ENCODE measurements at places on chromosomes 1 and 21. TPM values are rescaled to one million over a fixed set of nuclear protein-coding genes. Genes with fewer than 3 reads are reported as not detected.

CFAP74 gene
- total RNA-seq: not detected

DNA sequence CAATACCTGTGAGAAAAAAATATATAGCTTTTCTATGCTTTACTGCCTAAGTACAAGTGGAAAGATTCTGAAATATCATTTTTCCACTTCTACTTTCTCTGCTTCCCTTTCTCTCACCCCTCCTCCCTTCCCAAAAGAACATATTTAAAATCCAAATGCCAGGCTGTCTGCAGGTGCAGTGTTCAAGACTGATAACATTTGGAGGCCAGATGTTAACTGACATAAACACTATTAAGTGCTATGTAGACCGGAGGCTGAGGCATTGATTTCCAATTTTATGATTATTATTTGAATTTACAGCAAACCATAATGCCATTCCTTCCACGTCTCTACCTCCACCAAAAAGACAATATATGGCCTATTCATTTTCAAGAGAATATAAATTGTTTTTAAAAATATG is 296.9 kb upstream of the SGIP1 start:
- no peak for DNase-seq

DNA sequence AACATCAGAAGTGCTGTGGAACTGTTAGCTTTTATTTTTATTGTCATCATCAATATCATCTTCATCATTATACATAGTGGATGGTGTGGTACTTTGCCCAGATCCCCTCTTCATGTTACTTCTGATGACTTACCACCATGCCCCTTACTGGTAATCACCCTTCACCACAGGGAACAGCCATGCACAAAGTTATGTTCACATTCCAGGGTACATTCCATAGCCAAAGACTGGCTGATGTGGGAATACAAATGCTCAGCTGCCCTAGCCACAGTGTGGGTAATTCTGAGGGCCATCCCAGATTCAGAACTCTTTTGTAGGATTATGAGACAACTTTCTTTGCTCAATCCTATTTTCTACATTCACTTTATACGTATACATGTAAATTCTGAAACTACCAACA is 691.3 kb upstream of the CXADR start:
- DNase-seq: no peak

- DNase-seq: no peak
Measured at GRCh38 chr1:212233321-212233720, 51.9 kb upstream of the PPP2R5A start.

GRCh38 chr1:2445823-2446215 is 30.3 kb upstream of the PLCH2 start:
- no peak for DNase-seq

DNA sequence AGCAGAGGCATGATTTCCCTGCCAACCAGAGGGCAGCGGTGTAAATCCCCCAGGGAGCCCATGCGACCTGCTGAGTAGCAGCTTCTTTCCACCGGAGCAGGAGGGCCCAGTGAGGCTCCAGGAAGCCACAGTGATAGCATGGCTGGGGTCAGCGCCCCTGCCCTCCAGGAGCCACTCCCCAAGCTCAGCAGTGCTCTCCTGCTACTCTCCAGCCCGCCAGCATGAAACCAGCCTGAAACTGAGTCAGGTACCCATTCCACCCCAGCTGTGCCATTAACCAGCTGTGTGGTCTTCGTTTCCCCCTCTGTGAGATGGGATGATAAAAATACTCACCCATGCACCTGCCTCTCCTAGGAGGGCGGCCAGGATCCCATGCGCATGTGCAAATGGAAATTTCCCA is 123.8 kb upstream of the TMEM51 start:
- no peak for DNase-seq

DNA sequence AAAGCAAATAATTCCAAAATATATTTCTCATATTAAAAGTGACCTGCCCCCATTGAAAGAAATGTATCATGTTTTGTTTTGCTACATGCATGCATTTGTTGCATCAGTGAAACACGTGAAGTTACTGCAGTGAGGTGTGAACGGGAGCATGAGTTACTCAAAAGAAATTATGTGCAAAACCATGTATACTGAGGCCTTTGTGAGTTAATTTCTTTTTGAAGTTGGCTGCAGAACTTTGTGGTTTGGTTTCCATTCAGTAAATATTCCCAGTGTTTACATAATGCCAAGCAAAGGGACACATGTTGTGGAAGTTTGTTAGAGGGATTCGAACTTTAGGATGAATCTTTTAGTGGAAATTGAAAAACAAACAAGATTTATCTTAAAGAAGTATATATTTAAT is 619.4 kb upstream of the ADAMTS5 start:
- DNase-seq: peak; percentile 37

DNA sequence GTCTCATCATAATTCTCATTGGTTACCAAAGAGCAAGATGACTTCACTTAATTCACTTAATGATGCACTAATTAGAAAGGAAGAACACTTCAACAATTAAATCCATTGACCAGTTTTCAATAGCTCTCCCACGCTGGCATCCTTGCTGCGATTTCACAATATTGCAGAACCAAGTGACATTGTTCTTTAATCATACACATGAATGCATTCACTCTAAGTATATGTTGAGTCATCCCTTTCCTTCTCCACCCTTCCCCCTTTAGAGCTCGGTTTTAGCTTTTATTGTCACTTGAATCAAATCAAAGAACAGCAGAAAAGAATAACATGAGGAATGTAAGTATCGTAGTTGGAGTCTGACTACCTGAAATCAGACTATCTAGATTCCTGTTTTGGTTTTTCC is 233.6 kb upstream of the FMN2 start:
- DNase-seq: peak; percentile 22

SYDE2 gene
- 0.70 TPM for total RNA-seq

- DNase-seq: no peak
Measured at GRCh38 chr1:54376430-54377039, 29.7 kb downstream of the SSBP3 start.

- no peak for DNase-seq
Measured at GRCh38 chr1:61372944-61373343, 290.6 kb downstream of the NFIA start.

KRTAP19-1 gene
- total RNA-seq: not detected

CRNN gene
- total RNA-seq: not detected

DSCAM gene
- total RNA-seq: 0.02 TPM

GRCh38 chr1:7388141-7388487 is 383.0 kb upstream of the VAMP3 start:
- no peak for DNase-seq

- no peak for DNase-seq
Measured at GRCh38 chr1:150479370-150479769, 7.8 kb upstream of the TARS2 start.

GRCh38 chr1:115307661-115308060 is 30.4 kb downstream of the NGF start:
- no peak for DNase-seq

DNA sequence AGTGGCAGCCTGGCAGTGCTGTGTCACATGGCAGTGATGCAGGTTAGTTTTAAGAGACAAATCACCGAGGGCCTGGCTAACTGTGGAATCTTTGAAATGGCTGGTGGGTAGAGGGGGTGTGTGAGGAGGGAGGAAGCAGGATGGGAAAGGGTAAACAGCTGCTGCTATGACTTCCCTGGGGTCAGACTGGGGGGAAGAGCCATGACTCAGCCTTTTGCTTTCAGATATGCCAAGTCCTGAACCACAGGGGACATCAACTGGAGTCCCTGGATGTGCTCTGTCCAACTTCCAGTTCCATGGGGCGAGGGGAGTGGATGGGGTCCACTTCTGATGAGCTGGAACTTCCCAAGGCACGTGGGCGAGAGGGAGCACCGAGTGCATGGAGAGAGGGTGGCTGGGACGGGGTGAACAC is 121.1 kb upstream of the ADAR start:
- peak; percentile 76 for DNase-seq

DNA sequence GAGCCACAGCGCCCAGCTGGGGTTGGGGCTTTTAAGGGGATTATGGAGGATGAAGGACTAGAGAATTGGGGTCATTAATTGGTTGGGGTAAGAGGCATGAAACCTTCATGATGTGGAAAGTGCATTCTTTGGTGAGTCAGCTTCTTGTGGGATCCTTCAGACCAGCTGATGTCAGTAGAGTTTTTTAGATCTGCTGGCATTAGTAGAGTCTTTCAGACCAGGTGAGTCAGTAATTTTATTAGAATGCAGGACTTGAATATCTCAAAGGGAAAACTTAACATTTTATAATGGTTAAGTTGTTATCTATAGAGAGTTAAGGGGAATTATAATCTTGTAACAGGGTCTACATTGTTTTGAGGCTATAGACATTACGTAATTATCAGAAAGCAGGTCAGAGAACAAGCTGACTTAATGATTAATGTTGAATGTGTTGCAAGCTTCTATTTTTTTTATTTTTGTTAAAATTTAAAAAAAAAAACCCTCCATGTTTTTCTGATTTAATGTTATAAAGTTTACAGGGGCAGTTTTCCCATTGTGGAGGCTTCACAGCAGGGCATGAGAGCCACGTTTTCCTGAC is 160.9 kb upstream of the FMN2 start:
- no peak for DNase-seq

- no peak for DNase-seq
Measured at GRCh38 chr1:100344774-100345173, 7.5 kb upstream of the CDC14A start.

GRCh38 chr1:230264342-230264741 is 161.8 kb downstream of the PGBD5 start:
- no peak for DNase-seq

SAMD11 gene
- 39.7 TPM for total RNA-seq

GRCh38 chr1:41917835-41918449 is 780 bp downstream of the HIVEP3 start:
- DNase-seq: no peak

RGS1 gene
- 4.5 TPM for total RNA-seq

GJB3 gene
- total RNA-seq: not detected

DNA sequence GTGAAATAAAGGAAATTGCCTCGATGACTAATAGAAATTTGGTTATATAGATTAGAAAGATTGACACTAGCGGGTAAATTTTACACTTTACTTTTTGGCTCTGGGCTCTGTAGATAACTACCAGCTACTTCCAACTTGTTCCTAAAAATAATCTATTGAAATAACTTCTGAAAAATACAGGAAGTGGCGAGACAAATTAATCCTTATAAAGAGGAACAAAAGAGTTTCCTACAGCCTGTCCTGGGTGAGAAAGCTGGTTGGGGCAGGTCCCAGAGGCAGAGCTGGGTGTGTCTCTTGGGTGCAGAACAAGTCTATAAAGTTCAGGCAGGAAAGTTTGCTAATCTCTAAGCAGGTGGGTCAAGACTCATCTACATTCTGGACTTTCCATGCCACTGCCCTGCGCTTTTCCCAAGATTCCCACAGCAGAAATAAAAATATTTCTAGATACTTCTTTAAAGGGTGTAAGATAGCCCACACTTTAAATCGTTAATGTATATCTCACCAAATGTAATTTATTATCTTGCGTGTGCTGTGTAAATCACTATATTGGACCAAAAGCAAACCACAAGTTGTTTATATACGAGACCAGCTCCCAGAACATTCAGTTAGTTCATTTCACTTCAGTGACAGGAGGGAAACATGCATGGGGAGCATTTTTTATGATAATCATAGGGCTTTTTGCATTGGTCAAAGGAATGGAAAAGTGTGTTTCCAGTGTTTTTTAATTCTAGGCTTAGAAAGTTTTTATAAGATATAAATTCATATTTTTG is 70.1 kb upstream of the NRIP1 start:
- no peak for DNase-seq

GRCh38 chr1:119895102-119895501 is 1.2 kb downstream of the ADAM30 start:
- DNase-seq: no peak

- no peak for DNase-seq
Measured at GRCh38 chr1:3632716-3633343, 8.0 kb downstream of the TPRG1L start.

DNA sequence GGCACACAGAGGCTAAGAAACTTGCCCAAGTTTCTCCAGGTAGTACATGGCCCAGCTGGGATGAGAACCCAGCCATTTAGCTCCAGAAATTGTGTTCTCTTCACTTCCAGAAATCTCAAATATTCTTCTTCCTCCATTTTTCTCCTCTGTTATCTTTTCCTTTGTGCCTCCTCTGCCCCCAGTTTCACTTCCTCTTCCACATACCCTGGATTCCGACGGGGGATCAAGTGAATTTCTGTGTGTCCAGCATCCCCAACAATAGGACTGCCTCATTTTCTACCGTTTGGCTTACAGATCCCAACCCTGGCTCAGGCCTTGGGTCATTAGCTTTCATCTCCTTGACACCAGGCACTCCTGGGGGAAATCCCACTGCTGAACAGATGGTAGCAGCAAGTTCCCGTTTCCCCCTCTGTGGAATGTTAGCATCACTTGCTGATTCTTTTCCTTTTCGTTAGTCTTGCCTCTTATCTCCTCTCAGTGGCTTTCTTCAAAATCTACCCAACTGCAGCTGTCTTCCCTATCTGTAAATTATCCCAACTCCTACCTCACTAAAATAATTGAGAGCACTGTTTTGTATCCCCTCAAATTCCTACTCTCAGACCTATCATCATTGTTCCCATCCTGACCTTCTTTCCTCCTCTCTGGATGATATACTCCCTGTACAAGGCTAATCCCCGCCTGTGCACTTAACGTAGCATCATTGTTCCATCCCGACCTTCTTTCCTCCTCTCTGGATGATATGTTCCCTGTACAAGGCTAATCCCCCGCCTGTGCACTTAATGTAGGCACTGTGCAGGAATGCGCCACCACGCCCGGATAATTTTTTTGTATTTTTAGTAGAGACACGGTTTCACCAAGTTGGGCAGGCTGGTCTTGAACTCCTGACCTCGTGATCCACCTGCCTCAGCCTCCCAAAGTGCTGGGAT is 36.5 kb downstream of the SCCPDH start:
- DNase-seq: no peak

PROK1 gene
- total RNA-seq: not detected

NR1I3 gene
- total RNA-seq: not detected

GRCh38 chr1:32447469-32448185 is 17.2 kb upstream of the ZBTB8B start:
- peak; percentile 61 for DNase-seq

GRCh38 chr1:214496126-214496525 is 55.3 kb downstream of the PTPN14 start:
- DNase-seq: no peak

CLK2 gene
- total RNA-seq: 13.7 TPM

GRCh38 chr1:169383449-169383848 is 15.5 kb downstream of the BLZF1 start:
- no peak for DNase-seq

ZC3H11A gene
- 52.5 TPM for total RNA-seq

DNA sequence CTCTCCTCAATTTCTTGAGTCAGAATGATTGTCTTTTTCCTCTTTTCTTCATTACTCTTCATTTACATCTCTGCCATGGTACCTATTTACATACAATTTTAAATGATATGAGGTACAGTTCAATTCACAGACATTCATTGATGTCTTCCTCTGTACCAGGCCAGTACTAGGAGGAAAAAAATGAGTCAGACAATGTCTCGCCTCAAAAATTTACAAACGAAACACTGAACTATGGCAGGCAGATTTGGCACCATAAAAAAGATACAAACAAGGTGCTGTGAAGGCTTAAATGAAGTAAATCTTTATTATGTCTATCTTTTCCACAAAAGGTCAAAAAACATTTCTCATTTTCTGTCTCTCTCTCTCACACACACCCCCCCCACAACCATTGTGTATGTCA is 71.0 kb downstream of the RGS13 start:
- DNase-seq: no peak

GRCh38 chr1:181508486-181509165 is 25.3 kb downstream of the CACNA1E start:
- no peak for DNase-seq

CTXND2 gene
- not detected for total RNA-seq

GRCh38 chr1:202005958-202006357 is 4.4 kb upstream of the ELF3 start:
- no peak for DNase-seq

All from H4 (cell line).